ENCODE measurements at places on chromosomes 5 and 9.

GRCh38 chr9:34647651-34648050 lies 1.2 kb downstream of the GALT start:
- DNase-seq = no peak

GRCh38 chr9:29174136-29174535 lies 1600.9 kb upstream of the C9orf72 start:
- DNase-seq = no peak

- no peak for DNase-seq
Observed at GRCh38 chr5:58099257-58099656, 360.6 kb downstream of the PLK2 start.

DNA sequence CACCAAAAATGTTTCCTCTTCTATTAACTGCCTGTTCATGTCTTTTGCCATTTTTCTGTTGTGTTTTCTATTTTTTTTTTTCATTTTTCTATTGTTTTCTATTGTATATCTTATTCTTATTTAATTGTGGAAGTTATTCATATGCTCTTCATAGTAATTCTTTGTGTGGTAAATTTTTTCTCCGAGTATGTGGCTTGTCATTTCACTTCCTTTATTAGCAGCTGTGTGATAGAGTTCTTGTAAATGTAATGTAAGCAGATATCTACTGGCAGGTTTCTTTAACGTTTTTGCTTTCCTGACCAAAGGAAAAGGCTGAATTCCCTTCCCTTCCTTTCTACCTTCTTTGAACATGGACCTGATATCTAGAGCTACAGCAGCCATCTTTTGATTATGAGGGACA lies 5.8 kb upstream of the PLPP1 start:
- DNase-seq = no peak

DNA sequence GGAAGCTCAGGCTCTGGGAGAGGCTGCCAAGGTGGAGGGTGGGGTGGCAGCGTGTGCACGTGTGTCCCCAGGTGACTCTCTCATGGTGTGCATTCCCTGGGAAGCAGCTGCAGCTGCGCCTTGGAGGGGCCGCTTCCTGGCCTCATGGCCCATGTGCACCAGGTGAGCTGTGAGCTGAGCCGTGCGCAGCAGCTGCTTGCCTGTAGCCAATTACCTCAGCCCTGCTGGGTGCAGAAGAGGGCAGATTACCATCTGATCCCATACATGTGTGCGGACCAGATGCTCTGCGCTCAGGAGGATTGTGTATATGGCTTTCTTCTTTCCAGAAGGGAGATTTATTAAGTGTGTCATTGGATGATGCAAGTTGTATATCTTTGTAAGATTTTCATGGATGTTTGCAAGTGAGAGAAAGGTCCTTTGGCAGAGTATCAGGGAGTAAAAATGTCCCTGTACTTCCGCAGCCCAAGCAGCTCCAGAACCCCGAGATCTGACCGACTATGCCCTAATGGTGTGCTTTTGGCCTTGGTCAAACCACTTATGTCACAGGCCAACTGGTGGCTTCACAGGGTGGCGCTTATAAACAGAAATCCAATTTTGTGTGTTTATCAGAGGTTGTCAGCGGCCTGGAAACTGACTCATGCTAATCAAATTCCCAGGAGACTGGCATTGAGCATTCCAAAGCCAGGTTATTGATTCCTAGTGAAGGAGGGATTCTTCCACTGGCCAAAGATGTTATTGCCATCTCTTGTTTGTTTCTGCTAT lies 229.3 kb downstream of the GOLPH3 start:
- DNase-seq = no peak

GRCh38 chr9:137065336-137065967 lies 4.9 kb downstream of the SAPCD2 start:
- no peak for DNase-seq

GRCh38 chr9:69339620-69340019 lies 14.6 kb downstream of the ENTREP1 start:
- no peak for DNase-seq

GRCh38 chr9:76200315-76200714 lies 193.9 kb downstream of the RFK start:
- no peak for DNase-seq

DNA sequence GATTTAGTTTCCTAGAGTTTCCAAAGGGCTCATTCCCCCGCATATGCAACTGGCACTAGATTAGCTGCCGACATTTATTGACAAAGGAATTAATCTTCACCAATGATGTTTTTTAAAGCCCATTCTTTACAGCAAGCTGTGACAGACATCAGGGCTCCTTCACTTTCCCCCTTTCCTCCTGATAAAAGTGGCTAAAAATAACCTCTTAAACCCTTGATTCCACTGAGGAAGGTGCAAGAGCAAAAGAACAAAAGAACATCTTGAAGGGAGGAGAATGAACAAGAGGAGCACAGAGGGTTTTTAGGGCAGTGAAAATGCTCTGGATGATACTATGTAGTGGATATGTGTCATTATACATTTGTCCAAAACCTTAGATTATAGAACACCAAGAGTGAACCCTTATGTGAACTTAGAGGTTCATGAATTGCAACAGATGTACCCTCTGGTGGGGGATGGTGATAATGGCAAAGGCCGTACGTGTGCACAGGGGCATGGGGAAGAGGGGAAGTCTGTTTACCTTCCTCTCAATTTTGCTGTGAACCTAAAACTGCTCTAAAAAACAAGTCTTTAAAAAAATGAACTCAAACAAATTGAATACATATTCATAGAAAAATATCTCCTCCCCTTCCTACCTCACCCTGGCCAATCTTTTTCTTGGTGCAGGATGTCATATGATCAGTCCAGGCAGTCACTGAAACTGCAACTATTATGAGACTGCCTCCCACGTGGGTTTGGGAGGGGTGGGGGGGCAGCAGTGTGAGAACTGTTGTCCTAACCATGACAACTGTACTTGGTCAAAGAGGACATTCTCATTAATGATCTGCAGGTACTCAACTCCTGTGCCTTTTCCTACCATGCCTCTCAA lies 83.0 kb downstream of the MARCHF3 start:
- no peak for DNase-seq

DNA sequence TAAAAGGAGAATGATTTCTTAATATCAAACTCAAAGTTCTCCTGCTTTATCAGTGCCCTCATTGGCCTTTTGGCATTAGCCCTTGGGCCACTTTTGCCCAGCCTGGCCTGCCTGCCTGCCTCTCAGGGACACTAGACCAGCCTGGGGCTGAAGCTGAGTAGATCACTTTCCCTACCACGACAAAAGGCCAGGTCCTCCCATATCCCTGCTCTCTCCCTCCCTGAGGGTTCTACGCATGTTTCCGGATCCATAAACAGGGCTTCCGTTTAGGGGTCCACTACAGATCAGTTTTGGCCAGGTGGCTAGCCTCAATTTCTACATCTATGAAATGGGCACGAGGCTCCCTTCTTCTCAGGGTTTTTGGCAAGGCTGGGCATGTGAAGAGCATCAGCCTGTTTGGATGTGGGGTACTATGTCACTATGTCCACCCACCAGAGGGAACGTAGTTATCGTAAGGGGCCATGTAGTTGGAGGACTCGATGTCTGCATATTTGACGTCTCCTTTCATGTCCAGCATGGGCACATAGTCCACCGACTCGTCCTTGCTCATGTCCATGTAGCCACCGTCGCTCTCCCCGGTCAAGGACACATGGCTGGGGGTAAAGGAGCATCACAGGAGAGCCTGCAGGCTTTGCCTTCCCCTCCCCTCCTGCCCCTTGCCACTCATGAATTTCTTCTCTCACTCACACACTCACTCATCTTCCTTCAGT lies 34.0 kb downstream of the PDGFRB start:
- DNase-seq = no peak

DNA sequence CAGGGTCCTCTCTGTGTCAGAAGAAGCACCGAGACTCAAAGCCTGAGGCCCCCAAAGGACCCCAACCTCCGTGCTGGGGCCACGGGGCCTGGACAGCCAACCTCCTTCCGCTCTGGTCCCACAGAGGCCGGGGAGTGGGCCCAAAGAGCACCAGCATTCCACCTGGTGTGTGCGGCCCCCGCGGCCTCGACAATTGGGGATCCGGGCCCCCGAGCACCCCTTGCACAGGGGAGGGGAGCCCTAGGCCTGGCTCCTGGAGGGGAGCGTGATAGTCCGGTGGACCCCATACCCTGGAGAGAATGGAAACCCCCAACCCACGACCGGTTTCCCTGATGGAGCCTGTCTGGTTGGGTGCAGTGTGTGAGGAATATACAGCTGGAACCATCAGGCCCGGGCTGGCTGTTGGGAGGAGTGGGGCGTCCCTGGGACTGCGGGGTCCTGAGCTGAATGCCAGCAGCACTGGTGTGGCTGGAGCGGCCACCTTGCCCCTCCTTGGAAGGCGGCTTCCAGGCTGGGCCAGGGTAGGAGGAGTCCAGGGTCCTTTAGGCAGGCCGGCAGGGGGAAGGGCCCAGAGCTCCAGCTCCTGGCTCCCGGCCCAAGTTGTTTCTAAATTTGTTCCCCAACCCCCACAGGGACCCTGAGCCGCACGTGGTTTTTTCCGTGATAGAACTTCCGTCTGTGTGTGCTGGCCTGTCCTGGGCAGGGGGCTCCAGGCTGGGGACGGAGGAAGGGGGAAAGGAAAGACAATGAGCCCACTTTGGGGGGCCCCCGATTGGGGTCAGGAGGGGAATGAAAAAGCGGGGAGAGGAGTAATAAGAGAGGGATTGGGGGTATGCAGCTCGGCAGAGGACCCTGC lies 825 bp upstream of the TOR4A start:
- DNase-seq = no peak

DNA sequence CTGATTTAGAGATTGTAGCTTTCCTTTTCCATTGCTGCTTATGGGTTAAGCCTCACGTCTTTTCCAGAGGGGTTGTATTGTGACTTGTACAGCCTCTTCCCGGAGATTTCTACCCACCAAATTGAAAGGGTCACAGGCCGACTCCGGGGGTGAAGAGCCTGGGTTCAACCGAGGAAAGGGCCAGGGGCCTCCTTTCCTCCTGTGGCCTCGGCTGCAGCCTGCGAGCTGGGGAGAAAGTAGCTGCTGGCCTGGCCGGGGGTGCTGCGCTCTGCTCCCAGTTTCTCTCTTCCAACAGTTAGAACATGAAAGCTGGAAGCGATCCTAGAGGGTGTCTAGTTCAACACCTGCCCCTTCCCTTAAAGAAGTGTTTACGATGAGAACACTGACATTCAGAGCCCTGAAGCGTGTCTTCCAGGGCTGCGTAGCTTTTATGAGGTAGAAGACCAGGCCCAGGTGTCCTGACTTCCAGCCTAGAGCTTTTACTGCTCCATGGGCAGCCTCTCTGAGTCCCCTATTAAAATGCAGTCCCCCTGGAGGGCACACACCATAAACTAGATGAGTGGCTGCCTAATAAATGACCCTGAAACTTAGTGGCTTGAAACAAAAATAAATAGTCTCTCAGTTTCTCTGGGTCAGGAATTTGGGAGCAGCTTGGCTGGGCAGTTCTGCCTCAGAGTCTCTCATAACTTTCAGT lies 56.9 kb downstream of the ACER2 start:
- DNase-seq = no peak

- DNase-seq = no peak
Observed at GRCh38 chr5:97022898-97023297, 87.0 kb downstream of the LNPEP start.

DNA sequence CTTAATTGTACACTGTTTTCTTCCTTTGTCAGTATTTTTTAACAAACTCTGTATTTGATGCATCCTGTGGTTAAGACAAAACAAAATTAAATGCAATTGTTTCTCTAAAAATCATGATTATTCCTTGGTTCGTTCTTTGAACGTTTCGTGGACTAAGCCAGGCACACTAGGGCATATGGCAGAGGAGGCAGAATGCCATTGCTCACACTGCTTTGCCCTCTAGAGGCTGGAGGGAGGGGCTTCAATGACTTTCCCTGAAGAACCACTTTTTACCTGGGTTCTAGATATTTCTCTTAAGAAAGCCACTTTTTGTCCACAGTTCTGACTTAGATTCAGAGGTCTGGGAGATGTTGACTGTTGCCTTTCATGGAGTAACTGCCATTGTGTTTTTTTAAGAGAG lies 236.2 kb upstream of the ADAMTSL1 start:
- DNase-seq = no peak

- no peak for DNase-seq
Observed at GRCh38 chr5:178768371-178769260, 38.2 kb upstream of the ZNF354A start.

DNA sequence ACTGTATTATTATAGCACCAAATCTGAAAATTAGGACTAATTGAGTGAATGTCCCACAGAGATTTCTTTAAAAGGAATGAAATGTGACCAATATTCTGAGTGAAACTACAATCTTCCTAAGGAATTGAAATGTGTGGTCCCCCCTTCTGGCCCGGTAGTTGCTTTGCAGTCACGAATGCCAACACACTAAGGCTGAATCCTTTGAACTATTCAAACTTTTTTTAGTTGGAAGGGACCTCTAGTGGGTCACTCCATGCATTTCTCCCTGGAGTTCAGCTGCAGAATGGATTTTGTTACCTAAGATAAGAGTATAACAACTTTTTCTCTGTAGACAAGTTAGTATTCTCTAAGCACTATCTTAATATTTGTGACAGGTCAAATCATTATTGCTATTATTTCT lies 2.8 kb downstream of the CDH6 start:
- no peak for DNase-seq

GRCh38 chr5:126818736-126819135 lies 41.8 kb downstream of the LMNB1 start:
- no peak for DNase-seq

GRCh38 chr9:133375116-133375723 lies 640 bp downstream of the SURF4 start:
- no peak for DNase-seq

DNA sequence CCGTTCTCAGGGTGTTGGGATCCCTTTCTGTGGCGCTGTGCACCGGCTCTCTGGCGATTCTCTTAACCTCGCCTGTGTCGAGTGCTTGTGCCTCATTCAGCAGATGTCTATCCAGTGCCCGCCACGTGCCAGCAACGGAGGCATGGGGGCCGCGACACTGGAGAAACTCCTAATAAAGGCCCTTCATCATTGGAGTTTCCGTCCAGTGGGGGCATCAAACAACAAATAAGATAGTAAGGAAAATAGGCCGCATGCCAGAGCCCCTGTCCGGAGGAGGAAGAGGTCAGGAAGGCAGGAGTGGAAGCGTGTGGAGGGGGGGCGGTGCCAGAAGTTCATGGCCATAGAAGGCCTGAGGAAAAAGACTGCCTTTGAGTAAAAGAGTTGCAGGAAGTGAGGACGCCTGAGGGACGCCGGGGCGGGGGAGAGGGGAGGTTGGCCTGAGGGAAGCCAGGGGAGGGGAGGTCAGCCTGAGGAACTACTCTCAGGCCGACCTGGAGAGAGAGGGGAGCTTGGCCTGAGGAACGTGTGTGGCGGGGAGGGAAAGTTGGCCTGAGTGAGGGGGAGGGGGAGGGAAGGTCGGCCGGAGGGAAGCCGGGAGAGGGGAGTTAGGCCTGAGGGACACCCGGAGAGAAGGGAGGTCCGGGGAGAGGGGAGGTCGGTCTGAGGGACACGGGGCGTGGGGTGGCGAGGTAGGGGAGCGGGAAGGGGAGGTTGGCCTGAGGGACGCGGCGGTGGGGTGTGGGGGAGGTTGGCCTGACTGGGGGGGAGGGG lies 82.2 kb downstream of the CACNA1B start:
- DNase-seq = no peak

All from stimulated activated CD8-positive, alpha-beta memory T cell treated with anti-CD3 and anti-CD28 coated beads, Interleukin-2, amount 100 ng/mL, for 48 hours (primary cell).